ENCODE measurements at places on chromosomes 5 and 9.

DNA sequence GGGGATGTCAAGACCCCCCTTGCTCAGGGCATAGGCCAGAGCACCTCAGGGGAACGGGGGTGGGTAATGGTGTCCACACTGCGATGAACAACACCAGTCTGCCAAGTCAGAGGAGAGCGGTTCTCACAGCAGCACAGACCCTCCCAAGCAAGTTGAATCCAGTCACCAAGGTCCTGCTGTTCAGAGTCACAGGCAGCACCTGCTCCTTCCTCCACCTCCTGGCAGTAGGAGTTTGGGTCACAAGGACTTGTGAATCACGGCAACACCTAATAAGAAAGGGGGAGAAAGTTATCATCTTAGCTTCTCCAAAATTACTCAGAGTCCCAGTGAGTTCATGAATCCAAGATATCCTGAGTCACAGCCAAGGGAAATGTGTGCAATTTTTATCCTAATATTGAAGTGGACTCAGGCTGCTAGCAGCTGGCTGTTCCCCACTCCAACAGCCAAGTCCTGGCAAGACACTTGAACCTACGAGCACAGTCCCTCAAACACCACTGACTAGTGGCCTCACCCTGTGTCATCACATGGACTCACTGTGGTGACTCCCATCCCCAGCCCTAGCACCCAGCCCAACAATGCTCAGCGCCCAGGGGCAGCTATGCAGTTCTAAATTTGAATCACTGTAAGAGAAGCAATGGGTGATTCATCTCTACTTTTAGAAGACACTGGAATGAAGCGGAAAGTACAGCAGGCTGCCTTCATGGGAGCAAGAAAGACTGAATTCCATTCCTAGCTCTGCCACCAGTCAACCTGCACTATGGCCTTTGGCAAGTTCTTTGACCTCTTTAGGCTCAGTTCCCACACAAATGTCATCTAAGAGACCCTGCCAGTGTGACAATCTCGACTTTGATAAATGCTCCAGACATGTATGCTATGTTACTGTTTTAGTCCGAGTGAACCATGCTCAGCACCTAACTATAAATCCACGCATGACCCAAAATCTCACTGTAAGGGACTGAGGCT lies 113.7 kb downstream of the KLHL3 start:
- DNase-seq = peak; percentile 75

GRCh38 chr9:107154291-107154690 lies 128.8 kb upstream of the RAD23B start:
- no peak for DNase-seq

DNA sequence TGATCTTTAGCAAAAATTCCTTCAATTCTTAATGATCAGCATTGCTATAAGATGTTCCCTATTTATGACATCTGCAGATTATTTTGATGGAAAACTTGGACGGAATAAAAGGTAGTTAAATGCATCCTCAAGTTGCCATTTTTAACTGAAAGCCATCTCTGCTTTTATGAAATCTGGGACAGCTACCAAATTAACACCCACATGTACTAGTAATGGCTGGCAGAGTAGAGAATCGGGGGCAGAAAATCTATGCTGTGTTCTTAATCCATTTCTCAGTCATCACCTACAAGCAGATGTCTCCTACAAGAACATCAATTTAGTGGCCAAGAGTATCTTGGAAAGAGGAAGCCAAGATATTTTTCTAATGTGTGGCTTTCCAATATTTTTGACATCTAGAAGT lies 22.1 kb upstream of the C9orf57 start:
- DNase-seq = no peak

DNA sequence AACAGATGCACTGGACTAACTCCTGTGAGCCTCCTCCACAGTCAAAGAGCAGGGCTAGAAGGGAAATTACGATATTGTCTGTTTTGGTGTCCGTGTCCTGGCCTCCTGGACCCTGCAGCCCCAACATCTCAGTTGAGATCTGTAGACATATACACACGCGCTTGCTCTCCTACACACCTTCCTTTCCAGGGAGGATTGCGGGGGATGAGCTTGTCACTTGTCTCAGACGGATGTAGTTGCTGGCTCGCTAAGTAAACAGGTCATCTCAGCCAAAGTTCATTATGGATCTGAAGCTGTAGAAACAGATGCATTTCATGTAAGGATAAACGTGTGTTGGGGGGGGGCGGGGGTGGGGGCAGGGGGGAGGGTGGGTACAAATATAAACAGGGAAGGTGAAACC lies 549.3 kb downstream of the CCDC171 start:
- no peak for DNase-seq

- no peak for DNase-seq
Observed at GRCh38 chr9:29006628-29007027, 1433.3 kb upstream of the C9orf72 start.
